Left hindlimb (tissue), 1 donor: ENCODE measurements at places on chromosomes 12 and 14.

- DNase-seq, result no peak
These were observed 42.2 kb downstream of the PAH start for GRCh38 chr12:102874819-102875218.

DNA sequence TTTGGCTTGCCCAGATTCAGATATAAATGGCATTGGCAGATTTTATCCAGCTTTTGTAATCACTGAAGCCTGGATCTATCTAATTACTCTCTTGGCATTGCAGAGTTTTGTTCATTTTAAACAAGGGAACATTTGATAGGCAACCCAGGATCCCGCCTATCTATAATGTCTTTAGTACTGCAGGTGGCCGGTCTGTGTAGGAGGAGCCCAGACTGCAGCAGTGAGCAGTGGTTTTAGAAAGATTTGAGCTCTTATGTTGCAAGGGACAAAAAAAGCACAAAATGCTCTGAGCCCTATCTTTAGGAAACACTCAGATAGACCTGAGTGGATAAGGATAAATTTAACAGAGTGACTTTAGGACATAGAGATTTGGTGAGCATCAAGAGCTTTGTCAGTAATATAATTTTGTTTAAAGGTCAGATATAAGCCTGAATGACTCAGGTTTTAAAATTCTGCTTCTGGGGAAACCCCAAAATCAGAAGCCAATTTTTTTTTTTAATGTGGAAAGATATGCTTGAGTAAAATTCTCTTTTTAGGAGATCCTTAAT, 165.5 kb downstream of the SLC5A8 start:
- DNase-seq, result no peak

- no peak for DNase-seq
These were observed 60.2 kb downstream of the KDM2B start for GRCh38 chr12:121520586-121521086.

- peak; percentile 63 for DNase-seq
These were observed 131.0 kb downstream of the TTC8 start for GRCh38 chr14:88955455-88955854.

GRCh38 chr12:126219139-126219538, 1153.9 kb downstream of the AACS start:
- DNase-seq, result no peak

DNA sequence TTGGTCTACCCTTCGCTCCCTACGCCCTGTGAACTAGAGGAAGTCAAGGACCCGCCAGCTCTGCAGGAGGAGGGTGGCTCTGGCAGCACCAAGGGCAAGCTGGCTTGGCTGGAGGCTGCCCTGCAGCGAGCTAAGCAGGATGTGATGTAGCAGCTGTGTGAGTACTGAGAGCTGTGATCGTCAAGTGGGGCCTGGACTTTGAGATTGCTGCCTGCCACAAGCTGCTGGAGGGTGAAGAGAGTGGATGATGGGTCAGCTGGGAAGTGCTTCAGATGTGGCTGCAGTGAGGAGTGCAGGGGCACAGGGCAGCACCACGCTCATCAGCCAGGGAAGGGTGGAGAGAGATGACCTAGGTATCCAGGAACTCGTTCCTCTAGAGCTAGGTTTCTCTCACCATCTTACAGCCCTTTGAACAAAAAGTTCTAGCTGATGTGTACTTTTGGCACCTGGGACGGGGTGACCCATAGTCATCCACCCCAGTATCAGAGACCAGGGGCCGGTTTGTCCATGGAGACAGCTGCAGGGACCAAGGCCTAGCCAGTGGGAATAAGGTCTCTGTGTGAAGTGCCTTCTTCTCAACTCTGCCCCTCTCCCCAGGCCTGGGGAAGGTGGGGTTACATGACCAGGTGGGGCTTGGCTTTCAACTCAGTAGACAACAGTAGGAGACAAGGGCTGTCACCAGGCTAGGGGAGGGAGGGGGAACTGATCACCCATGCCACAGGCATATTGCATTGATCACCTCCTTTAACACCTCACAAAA, 3.2 kb downstream of the KRT86 start:
- DNase-seq, result no peak

DNA sequence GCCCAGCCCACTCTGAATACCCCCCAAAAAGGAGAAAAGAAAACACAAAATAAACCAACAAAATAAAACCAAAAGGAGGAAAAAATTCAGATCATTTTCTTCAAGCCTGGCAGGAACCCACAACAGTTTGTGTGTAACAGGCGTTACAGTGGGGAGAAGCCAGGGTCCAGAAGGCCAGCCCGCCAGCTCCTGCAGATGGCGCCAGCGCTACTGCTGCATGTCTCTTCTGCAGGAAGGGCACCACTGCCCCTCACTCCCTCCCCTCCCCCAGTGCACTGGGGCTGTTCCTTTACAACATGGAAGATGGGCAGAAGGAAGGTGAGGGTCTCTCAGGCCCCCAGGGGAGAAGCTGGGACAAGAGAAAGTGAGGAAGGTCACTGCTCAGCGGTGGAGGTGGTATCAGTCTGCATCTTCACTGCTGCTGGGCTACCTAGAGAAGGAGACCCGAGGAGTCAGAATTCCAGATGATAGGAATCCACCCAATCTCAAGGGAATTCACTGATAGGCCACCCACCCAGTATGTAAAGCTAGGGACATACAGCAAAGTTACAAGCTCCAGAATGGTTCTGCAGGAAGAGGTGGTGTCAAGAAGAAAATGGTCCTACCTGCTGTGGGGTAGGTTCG, 2.3 kb upstream of the NOP2 start:
- DNase-seq, result peak; percentile 53

DNA sequence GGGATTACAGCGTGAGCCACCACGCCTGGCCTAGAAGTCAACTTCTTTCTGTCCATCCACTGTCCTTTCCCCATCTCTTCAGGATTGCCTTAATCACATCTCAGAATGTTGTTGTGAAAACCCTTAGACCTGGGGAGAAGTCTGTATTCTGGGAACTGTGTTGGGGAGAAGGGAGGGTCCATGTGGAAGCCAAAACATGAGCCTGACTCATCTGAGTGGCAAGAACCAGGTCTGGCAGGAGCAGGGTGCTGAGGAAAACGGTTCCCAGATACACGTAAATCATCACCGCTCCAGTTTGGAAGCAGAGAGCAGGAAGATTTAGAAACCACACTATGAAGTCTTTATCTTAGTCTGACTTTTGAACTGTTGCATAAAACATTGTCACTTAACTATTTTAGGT, 245.6 kb upstream of the RGS6 start:
- DNase-seq, result no peak

GRCh38 chr12:89073659-89074058, 278.6 kb downstream of the DUSP6 start:
- no peak for DNase-seq

DNA sequence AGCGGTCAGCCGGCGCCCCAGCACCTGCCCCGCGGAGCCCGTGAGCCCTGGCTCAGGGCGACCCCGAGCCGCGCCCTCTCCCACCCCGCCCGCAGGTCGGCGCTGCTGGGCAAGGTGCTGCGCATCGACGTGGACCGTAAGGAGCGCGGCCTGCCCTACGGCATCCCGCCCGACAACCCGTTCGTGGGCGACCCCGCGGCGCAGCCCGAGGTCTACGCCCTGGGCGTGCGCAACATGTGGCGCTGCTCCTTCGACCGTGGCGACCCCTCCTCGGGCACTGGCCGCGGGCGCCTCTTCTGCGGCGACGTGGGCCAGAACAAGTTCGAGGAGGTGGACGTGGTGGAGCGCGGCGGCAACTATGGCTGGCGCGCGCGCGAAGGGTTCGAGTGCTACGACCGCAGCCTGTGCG, 14.4 kb downstream of the HHIPL1 start:
- no peak for DNase-seq
